ENCODE measurements at places on chromosomes 6 and 20.

GRCh38 chr6:435441-436307 is 44.1 kb downstream of the IRF4 start:
- DNase-seq: no peak

DNA sequence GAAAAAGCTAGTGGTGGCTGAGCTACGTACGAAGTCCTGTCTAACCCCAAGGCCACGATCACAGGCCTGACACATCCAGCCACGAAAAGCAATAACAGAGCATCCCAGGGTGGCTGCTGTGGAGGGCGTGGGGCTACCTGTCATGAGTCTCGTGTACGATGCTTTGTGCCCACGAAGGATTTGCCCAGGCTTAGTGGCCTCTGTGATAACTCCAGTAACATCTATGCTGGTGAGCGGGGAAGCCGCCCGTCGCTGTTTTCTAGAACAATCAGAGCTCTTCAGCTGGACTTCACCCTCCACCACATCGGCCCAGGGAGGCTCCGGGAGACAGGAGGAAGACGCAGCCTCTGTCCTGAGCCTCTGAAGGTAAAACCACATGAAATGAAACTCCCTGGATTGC is 250.5 kb downstream of the TAF4 start:
- DNase-seq: no peak

- no peak for DNase-seq
Observed at GRCh38 chr6:24228681-24229255, 102.8 kb downstream of the NRSN1 start.

- DNase-seq: no peak
Observed at GRCh38 chr6:155660251-155660977, 204.8 kb upstream of the NOX3 start.

DNA sequence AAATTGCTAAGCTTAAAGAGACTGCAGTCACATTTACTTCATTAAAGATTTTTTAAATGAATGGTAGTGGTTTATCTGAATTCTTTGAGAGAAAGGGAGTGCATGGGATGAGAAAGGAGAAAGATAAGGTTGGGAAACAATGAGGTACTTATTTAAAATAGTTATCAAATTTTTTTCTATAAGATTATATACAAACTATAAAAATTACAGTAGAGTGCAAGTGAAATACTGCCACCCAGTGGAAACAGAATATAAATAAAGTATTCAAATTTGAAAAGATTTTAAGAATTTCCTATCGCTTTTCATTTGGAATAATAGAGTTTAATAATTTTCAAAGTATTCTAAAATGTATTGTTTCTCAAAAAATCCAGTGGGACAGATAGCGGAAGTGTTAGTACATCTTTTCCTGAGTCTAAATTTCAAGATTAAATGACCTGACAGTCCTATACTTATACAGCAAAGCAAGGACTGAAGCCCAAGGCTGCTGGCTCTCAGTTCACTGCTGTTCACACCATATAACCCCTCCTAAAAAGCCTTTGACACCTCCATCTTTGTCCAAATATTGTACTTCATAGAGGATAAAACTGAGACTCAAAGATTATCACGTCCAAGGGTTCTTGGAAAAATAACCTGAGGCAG is 31.1 kb downstream of the EPM2A start:
- DNase-seq: no peak

DNA sequence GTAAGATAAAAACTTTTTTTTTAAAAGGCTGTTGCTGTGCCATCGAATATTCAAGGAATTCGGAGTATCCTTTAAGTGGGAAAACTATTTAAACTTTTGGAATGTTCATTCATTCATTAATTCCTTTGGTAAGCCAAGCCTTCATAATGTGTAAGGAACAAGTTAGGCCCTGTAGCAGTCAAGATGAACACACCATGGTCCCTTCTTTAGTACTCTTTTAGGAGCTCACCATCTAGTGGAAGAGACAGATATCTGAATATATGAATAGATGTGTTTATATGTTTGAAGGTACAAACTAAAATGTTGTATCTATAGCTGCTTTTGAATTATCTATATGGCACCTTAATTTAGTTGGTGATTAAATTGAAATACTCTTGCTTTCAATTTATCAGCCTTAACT is 5.8 kb downstream of the SPO11 start:
- DNase-seq: no peak

DNA sequence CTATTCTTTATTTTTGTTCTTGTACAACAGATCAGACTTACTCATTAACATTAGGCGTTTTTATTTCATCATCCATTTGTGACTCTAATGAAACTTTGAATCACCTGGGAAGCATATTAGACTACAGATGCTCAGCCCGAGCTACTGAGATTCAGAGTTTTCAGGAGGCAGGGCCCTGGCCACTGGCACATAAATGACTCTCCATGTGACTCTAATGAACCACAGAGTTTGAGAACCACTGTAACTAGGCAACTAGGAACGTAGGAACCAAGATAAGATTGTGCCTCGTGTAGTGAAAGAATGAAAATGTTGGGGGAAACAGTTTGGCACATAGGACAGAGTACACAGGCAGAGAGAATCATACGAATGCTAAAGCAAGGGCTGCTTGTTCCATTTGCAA is 405.9 kb upstream of the BTBD3 start:
- no peak for DNase-seq

GRCh38 chr20:8228315-8228714 is 96.2 kb downstream of the PLCB1 start:
- DNase-seq: no peak

All from neural crest cell (in vitro differentiated cells).